ENCODE measurements at places on chromosomes 5 and 9.

DNA sequence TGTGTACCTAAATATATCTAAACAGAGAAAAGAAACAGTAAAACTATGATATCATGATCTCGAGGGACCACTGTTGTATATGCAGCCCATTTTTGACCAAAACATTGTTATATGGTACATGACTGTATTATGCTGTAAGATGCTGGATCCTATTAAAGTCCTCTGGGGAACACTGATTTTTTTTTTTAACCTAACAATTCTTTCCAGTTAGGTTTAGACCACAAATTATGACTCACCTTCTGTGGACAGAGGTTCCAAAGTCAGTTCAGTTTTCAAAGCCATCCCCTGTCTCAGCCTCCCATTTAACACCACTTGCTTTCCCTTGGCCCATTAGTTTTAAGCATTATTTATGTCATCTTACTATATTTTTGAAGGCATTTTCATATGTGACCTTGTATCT is 27.1 kb downstream of the TRMO start:
- DNase-seq: no peak

- no peak for DNase-seq
Measured at GRCh38 chr5:40025586-40025985, 600.8 kb upstream of the DAB2 start.

DNA sequence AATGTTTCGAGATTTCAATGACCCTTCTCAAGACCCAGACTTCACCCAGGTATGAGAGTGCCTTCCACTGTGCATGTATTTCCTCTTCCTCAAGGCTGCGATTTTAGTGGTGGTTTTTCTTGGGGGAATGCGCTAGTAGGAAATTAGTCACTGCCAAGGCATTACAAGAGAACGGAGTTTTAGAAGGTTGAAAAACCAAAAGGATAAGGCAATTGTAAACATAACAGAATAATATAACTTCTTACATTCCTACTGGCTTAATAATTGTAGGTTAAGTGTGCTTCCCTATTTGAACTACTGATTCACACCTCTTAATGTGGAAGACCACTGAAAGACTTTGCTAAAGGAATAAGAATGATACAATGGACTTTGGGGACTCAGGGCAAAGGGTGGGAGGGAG is 38.9 kb downstream of the ACO1 start:
- DNase-seq: no peak

DNA sequence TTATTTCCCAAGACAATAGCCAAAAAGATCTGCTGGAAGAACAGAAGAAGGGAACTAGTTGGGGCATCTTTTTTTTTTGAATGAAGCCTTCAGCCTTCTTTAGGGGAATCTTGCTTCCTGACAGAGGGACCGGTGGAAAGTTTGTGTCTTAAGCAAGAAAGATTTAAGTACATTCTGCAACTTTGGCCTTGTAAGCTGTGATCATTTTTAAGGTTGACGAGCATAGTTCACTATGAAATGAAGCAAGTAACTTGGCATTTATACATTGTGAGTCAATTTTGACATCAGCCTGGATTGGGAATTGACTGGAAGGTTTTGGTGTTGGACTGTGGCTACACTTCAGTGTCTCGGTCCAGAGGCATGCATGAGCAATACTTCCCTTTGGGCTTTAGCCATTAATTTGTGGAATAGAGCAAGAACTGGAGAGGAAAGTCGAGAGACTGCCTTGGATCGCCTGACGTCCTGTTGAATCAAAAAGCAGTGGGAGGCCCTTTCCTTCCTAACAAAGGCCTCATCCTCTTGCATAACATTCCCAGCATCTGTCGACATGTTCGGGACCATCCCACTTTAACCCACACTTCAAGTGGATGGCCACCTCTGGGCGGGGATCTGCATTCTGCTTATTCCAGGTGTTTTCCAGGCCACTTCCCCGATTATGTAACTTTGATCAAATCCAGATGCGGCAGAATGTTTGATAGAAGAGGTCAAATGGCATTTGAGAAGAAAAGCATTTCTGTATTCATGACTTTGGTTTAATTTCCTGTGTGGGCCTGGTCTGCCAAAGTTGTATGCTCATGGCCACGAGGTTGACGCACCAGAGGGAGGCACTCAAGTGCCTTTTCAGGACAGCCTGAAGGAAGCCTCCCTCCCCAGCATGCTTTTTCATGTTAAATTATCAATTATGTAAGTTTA is 12.5 kb downstream of the ABL1 start:
- peak; percentile 97 for DNase-seq

GRCh38 chr5:63128761-63129160 is 550.1 kb downstream of the LRRC70 start:
- DNase-seq: no peak

DNA sequence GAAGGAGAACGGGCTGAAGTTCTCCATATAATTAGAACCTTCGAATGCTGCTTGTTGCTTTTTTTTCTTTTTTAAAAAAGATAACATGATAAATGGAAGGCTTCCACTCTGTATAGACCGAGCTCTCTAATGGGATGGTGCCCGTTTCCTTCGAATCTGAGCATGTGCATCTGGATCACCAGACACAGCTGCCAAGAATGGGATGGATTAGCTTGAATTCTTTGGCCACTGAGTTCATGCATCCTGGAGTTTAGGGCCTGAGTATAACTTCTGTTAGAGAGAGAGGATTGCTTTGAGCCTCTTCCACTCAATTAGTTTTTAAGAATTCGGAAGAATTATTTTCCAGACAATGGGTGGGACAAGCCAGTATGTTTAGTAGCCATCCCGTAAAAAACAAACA is 93.7 kb upstream of the GDNF start:
- DNase-seq: no peak

DNA sequence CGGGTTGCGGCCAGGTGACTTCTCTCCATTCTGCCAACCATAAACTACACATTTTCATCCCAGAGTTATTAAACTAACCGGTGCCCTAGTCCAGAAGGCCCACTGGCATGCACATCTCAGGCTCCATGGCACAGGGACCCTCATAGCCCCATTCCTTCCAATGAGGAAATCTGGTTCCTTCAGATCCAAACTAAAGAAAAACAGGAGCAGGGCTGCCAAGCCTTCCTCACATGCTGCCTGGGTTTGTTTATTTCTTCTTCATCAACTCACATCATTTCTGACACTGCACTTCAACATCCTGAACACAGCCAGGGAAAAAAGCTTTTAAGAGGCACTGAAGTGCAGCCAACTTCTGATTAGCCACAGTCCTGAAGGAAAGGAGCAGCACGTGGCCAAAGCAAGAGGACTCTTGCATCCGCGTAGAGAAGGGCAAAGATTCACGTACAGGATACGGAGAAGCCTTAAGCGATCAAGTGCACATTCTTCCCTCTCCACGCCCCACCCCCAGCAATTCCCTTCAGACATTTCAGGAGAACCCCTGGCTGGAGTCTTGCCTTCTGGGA is 22.5 kb downstream of the LHFPL2 start:
- DNase-seq: no peak

DNA sequence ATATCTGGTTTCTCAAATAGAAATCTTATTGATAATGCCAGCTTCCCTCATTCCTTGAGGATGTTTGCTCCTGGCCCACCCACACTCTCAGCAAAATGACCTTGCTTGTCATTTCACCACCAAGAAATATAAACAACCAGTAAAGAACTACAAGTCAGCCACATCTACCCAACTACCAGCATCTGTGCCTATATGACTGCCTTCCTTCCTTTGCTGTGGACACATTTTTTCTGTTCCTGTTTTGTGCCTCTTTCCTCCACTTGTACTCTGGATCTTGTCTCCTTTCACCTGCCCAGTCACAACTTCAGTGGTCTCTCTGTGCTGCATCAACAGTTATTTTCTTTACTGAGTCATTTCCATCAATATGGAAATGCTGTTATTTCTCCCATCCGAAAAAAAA is 20.3 kb downstream of the KIF2A start:
- no peak for DNase-seq
